ENCODE measurements at places on chromosomes 3 and 15.

DNA sequence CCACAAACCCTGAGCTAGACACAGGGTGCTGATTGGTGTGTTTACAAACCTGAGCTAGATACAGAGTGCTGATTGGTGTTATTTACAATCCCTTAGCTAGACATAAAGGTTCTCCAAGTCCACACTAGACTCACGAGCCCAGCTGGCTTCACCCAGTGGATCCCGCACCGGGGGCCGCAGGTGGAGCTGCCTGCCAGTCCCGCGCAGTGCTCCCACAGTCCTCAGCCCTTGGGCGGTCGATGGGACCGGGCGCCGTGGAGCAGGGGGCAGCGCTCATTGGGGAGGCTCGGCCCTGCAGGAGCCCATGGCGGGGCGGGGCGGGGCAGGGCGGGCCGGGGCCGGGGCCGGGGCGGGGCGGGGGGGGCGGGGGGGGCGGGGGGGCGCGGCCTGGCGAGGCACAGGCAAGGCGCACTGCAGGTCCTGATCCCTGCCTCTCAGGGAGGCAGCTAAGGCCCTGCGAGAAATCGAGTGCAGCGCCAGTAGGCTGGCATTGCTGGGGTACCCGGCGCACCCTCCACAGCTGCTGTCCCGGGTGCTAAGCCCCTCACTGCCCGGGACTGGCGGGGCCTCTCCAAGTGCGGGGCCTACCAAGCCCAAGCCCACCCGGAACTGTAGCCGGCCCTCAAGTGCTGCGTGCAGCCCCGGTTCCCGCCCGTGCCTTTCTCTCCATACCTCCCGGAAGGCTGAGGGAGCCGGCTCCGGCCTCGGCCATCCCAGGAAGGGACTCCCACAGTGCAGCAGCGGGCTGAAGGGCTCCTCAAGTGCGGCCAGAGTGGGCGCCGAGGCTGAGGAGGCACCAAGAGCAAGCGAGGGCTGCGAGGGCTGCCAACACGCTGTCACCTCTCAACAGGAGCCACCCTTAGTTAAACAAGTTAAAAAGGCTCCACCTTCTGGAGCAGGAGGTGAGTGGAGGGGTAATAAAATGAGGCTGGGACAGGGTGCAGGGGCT lies 9.8 kb upstream of the TMEM40 start:
- DNase-seq: no peak

DNA sequence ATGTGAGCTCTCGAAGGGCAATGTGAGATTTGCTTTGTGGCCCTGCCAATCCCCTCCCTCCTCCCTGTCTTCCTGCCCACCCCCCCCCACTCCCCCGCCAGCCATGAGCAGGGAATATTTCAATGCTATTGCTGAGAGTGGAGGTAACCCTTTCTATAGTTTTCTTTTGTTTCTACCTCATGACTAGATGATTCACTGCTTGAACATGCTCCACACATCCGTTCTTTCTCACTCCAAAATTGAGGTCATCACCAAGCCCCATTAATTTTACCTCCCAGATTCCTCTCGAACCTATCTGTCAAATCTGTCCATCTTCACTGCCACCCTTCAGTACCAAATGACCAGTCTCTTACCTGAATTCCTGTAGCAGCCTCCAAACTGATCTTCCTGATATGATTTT lies 12.2 kb downstream of the ZNF774 start:
- no peak for DNase-seq

- DNase-seq: peak; percentile 6
These were observed 99.5 kb upstream of the KCNMB2 start for GRCh38 chr3:178436773-178437172.

DNA sequence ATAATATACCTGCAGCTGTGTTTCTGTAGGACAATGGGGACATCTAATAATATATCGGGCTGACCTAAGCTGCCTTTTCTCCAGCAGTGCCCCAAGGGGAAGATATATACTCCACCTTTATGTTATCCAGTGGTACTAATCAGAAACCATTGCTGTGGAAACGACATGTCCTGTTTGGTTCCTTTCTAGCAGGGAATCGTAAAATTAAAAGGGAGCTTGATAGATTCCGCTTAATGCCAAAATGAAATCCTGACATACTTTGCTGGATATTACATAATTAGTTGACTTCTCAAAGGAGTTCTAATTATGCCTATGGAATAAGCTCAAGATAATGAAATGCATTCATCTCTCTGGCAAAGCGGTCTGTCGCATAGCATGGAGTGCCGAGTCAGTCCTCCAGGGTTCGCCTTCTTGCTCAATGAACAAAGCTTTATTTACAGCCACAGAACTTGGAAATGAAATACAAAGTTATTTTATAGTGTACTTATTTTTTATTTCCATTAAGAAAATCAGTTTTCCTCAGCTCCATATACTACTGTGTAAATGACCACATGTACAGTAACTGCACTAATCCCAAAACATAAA lies 262.8 kb downstream of the LRTM1 start:
- no peak for DNase-seq

DNA sequence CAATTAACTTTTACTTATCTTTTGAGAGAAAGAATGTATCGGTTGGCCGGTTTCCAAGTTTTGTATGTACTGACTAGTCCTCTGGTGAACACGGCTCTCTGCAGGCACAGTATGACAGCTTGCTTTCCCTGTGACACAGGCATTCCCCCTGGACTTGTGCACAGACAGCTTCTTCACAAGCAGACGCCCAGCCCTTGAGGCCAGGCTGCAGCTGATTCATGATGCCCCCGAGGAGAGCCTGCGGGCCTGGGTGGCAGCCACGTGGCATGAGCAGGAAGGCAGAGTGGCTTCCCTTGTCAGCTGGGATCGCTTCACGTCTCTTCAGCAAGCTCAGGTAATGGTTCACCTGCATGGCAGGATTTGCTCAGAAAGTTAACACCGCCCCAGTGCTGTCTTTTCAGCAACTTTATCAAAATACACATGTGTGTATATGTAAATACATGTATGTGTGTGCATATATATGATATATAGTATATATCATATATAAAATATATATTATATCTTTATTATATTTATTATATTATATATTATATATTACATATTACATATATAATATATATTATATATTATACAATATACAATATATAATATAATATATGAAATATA lies 25.5 kb downstream of the FAN1 start:
- no peak for DNase-seq

GRCh38 chr15:63506537-63507035 lies 2.2 kb downstream of the USP3 start:
- DNase-seq: peak; percentile 62

DNA sequence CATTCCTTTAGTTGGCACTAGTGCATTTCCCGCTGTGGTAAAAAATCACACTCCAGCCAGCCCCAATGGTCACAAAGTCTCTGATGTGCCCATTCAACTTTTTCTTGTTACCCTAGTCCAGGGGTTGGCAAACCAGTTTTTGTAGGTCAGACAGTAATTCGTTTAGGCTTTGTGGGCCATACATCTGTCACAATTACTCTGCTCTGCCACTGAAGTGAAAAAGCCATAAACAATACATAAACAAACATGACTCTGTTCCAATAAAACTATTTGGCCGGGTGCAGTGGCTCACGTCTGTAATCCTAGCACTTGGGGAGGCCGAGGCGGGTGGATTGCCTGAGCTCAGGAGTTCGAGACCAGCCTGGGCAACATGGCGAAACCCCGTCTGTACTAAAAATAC lies 78.5 kb downstream of the POLR2M start:
- no peak for DNase-seq

DNA sequence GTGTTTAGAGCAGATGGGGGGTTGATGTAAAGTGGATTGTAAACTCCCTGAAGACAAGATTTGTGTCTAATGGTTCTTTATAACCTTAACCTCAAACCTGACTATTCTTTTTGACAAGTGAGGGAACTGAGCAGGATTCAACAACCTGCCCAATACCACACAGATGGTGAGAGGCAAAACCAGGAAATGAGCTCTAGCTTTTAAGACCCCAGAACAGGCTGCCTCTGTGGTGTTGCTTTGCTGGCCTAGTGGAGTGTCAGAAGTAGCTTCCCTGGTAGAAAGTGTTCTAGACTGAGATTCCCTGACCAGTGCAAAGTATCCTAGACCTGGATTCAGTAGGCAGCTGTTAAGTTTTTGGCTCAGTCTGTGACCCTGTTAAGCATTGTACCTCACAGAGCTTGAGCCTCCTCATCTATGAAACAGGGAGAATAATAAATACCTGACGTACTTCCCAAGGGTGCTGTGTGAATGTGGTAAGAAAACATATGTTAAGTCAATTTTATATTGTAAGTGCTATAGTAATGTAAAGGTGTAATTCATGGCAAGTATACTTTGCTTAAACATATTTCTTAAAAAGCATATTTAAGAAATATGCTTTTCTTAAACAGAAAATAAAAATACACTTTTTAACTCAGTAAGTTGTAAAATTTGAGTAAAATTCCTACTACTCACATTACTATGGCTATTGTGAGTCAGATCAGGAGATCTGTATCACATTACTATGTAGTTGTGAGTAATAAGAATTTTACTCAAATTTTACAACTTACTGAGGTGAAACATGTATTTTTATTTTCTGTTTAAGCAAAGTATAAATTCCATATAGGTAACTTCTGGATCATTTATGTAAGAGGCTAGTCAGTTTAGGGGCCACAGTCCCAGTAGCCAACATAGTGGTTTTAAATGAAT lies 8.8 kb downstream of the GPR87 start:
- no peak for DNase-seq

DNA sequence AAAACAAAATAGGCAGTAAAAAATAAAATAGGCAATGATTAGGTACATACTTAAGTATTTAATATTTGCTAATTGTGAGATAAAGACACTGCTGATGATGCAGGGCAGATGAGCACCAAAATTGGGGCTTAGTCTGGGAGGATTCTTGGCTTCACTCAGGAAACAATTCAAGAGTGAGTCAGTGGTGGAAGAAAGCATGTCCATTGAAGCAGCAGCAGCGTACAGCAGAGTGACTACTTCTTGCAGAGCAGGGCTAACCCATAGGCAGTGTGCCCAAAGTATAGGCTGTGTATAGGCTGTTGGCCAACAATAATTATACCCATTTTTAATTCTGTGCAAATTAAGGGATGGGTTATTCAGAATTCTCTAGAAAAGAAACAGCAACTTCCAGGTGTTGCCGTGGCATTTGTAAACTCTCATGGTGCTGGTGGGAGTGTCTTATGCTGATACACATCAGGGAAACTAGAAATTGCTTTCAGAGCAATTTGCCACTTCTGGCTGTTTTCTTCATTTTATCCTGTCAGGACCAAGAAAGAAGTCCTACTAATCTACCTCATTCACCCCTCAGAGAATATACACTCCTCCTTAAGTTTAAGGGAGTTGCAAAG lies 317.3 kb upstream of the NAALADL2 start:
- no peak for DNase-seq

DNA sequence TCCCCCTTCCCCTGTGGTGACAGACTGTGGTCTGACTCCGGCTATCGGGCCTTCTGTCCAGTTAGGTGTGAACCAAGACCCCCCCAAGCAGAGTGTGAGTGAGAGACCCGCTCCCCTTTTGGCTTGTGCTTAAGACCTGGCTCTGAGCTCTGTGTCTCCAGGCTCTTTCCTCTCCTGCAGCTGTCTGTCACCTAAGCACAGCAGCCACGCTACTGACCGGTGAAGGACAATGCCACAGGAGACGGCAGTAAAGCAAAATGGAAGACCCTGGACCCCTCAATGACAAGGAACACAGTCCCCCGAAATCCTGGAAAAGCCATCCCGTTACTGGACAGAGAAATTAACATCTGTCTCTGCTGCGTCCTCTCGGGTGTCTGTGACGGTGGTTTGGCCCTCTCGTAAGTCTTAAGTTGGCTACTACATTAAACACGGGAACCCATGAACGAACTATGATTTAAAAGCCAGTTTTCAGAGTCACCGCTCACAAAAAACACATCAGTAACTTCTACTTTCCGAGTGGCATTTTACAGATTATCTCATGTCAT lies 53.7 kb downstream of the CHSY1 start:
- DNase-seq: no peak

DNA sequence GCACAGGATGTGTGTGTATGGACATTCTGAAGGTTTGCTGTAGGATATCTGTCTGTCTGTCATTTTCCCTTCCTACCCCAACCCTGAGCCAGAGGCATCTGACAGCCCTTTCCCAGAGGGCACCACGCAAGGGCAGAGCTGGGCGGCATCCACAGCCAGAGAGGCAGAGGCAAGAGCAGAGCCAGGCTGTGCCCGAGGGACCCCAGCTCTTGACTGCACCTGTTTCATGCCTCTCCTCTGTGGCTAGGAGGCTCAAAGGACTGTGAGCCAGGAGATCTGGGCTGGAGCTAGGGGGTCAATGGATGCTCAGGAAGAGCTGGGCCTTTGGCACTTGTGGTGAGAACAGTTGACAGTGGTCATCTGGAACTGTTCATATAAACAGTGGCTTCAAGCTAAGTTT lies 4.8 kb upstream of the APEH start:
- no peak for DNase-seq

GRCh38 chr3:108525971-108526370 lies 15.6 kb upstream of the MYH15 start:
- DNase-seq: no peak

DNA sequence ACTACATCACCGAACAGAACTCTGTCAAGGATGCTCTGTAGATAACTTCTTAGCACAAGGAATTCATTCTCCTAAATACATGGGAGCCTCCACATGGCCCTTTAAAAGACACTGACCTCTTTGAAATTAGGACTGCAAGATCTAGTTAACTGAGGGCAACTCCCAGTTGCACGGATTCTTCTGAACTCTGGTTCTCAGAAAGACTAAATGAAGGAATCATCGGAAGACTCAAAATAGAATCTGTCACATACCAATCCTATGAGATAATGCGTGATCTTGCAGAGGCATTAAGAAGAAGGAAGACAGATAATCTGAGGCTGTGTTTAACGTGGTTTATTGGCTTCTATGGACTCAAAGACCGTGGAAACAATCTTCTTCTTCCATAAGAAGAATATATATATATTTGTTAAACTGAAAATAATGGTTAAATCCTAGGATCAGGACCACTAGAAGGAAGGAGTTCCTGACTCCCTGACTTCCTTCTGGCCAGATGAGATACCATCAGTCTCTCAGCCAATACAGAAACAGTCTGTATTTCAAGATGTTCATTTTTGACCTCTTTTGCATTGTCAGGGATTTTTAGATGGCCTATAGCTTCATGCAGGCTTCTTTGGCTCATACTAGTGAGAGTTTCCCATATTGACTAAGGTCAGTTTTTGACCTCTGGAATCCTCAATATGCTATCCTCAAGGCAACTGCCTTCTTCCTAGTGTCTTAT lies 33.9 kb upstream of the TBC1D23 start:
- DNase-seq: no peak

DNA sequence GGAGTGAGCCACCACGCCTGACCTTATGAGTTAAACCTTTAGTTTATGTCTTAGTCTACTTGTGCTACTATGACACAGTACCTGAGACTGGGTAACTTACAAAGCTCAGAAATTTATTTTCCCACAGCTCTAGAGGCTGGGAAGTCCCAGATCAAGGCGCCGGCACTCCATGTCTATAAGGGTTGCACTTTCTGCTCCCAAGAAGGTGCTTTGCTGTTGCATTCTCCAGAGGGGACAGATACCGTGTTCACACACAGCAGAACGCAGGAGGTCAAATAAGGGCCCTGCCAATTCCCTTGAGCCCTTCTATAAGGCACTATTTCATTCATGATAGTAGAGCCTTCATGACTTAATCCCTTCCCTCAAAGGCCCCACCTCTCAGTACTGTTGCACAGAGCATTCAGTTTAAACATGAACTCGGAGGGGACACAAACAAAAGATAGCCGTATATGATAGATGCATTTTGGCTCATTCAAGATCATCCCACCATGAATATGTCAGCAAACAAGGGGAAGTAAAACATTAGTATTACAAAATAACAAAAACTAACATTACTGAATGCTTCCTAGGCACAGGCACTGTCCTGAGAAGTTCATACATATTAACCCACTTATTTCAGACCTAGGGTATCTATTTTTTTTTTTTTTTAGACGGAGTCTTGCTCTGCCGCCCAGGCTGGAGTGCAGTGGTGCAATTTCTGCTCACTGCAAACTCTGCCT lies 26.5 kb downstream of the PLA1A start:
- no peak for DNase-seq
